ENCODE measurements at places on chromosomes 2 and 18. TPM values are rescaled to one million over a fixed set of nuclear protein-coding genes. Genes with fewer than 3 reads are reported as not detected.

Gene IFIH1
- 7.0 TPM for total RNA-seq

Gene B3GNT2
- total RNA-seq: 21.9 TPM

Gene WDSUB1
- total RNA-seq: 17.1 TPM

Gene CPLX4
- 46.1 TPM for total RNA-seq

Gene SERPINB13
- 0.33 TPM for total RNA-seq

Gene COL4A4
- 11.7 TPM for total RNA-seq

Gene FEV
- total RNA-seq: not detected
